ENCODE measurements at places on chromosomes 12 and 14.

DNA sequence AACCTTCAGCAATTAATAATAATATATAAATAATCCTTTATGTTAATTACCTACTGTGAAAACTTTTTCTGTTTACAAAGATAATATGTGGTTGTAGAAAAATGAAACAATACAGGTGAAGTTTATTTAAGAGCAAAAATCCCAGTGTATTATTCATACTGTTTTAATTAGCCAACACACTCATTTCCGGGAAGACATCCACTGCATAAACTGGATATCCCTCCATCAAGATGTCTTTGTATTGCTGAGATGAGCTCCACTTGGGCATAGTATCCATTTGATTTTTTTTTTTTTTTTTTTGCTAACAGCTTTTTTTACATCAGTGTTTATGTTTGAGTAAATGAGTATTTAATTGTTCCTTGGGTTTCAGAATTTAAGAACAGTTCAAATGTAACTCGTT is 13.7 kb upstream of the DERA start:
- no peak for DNase-seq

GRCh38 chr14:61330511-61330910 is 9.1 kb downstream of the PRKCH start:
- DNase-seq = no peak

GRCh38 chr12:106080041-106080790 is 58.5 kb downstream of the NUAK1 start:
- DNase-seq = no peak

DNA sequence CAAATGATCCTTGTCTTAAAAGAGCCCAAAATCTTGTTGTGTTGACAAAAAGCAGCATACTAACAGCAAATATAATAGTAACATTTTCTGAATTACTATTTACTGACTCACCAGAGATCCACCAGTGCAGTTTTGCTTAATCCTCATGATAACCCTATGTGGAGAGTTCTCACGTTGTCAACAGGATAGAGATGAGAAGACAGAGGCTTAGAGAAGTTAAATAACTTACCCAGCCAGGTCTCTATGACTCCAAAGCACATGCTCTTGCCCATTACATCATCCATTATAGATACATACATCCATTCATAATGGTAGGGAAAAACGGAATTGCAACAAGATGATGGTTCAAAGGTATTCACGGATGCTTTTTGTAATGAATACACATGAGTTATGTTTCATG is 111.9 kb downstream of the PAX9 start:
- no peak for DNase-seq

DNA sequence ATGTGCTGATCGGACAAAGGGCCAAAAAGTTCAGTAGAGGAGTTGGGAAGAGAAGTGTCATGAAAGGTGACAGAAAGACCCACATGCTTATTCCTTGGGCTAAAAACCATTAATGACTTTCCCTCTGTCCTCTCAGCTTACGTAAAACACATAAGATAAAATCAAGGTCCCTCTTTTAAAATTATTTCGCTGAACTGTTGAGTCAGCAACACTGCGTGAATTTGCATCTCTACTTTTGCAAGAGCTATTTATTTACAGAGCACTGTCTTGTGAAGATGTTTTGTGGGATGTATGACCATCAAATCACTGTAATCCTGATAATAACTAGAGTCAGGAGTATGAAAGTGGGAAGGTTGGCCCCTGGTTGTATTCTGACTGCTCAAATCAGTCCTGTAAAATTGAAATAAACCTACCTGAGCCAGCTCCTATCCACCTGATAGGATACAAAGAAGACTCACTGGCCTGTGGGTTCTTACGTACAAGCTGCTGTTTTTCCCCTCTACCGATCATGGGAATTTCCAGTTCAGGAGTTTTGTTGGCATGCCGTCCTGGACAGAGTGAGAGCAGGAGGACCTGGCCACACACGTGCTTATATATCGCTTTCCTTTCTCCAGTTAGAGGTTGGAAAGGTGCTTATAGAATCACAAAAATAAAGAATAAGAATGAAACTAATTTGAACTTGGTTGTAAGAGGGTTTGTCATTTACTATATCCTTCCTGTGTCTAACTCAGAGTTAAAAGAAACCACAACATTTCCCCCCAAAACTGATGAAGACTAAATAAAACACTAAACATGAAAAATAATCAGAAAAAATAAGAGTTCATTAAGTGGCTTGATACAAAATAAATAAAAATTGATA is 42.9 kb downstream of the IFNG-AS1 start:
- no peak for DNase-seq

- DNase-seq = no peak
Measured at GRCh38 chr14:65339866-65340265, 72.7 kb upstream of the FUT8 start.
